ENCODE measurements at places on chromosomes 11 and 22.

GRCh38 chr11:130511765-130512164, 63.3 kb downstream of the ADAMTS15 start:
- no peak for DNase-seq

DNA sequence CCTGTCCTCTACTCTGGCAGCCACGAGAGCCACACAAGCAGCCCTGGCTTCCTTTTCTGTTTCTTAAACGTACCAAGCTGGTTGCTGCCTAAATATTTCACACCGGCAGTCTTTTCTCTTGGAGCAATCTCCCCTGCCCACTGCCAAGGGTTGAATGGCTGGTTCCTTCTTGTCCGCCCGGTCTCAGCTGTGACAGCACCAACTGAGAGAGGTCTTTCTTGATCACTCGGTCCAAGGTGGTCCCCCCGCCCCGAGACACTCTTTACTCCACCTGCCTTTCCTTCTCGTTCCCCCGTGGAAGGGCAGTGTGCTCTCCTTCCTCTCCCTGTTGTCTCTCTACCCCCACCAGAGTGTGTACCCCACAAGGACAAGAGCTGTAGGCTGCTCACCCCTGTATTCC, 33.7 kb upstream of the IGSF9B start:
- DNase-seq: no peak

- DNase-seq: no peak
These were observed 54.4 kb upstream of the GRK2 start for GRCh38 chr11:67211656-67212436.

- DNase-seq: no peak
These were observed 732 bp upstream of the SORL1 start for GRCh38 chr11:121451178-121451985.

- peak; percentile 71 for DNase-seq
These were observed at the start of gene DDX6 for GRCh38 chr11:118791111-118791960. DDX6 (minus strand) TSS chr11:118791164; CDS start chr11:118786251, 4,913 bp downstream.

DNA sequence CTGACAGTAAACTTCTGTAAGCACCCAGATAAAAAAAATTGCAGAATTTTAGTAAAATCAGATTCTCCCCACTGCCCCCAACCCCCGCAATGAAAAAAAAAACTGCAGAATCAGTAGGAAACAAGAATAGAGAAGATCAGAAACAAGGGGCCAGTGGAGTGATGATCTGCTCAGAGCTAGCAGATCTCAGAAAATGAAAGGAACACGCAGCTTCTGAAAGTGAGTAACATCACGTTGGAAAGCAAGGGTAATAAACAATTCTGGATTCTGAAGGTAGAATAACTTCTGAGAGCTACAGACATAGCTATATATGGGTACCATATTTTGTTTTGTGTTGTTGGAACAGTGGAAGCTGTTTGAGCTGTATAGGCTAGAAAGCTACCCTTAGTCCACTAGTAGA, 23.2 kb downstream of the ACAT1 start:
- no peak for DNase-seq

- DNase-seq: no peak
These were observed 69.0 kb downstream of the EFCAB6 start for GRCh38 chr22:43743131-43743530.

- no peak for DNase-seq
These were observed 26.7 kb downstream of the ASCC2 start for GRCh38 chr22:29811377-29811776.

- DNase-seq: no peak
These were observed 842 bp downstream of the HEPACAM start for GRCh38 chr11:124934862-124935547.

DNA sequence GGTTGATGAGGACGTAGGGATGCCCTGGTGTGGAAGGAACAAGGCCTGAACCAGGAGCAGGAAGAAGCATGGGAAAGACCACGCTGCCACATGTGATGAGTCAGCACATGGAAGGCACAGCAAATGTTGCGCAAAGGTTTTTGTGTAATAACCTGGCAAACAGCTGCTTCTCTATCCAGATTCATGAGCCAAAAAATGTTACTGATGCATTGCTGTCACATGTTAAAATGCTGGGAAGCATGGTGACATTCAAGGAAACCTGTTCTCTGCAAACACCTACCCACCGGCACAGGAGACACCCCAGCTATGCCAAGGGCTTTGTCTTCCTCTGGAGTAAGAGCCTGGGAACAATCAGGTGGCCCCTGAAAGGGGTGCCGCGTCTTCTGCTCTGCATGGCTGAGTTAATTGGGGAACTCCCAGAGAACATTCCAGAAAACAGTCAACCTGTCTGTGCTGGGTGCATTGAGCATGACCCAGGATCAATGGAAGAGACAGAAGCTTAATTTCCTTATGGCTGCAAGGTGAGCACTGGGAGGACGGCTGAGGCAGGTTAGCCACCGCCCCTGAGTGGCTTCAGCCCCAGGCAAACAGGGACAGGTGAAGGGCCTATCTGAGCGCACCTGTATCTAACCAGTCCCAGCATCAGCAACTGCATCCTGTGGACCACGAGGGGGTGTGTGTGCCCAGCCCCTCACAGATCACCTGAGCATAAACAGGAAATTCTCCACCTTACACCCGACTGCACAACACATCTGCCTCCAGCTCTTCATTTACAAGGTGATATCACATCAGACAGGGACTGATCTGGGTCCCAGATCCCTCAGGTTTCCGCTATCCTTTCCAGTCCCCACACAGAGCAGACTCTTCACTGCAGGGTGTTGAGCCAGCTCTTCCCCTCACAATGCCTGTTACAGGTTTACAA, 108.4 kb downstream of the GGTLC2 start:
- DNase-seq: no peak

DNA sequence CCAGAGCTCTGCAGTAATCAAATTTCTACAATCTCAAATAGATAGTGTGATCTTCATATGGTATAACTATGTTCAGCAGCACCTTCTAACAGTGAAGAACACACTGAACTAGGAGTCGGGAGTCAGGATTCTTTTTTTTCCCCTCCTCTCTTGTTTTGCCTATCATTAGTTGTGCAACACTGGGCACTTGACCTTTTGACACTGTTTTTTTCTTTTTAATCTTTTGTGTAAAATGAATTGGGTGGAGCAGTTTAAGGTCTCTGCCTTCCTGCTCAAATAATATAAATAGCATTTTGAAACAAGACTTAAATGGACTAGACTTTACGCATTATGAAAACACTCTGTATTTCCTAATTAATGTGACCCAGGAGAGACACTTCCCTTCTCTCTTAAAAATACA, 39.7 kb downstream of the CTSC start:
- no peak for DNase-seq

DNA sequence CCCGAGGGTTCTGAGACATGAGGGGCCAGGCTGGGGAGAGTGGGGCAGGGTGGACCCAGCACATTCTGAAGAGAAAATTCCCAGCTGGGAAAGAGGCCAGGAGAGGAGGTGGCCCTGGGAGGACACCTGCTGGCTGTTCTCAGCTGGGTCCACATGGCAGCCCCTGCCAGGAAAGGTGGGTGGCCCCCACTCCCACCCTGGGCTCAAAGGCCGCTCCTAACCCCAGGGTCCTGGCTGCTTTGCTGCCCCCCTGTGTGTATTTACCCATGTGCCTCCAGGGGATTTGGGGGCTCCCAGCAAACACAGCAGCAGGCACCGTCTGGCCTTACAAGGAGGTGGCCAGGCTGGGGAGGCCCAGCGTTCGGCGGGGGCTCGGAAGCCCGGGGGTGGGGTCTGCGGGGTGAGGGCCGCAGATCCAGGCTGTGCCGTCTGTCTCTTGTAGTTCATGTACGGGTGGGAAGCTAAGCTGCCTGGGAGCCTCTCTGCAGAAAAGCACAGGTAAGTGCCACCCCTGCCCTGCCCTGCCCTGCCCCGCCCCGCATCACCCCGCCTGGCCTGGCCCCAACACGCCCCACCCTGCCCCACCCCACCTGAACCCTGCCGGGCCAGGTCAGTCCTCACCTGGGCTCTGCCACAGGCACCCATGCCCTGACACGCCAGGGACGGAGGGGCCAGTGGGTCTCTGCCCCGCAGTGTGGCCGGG, 10.6 kb downstream of the MUC5B start:
- no peak for DNase-seq

GRCh38 chr11:46857666-46858065, 11.6 kb upstream of the CKAP5 start:
- DNase-seq: no peak

DNA sequence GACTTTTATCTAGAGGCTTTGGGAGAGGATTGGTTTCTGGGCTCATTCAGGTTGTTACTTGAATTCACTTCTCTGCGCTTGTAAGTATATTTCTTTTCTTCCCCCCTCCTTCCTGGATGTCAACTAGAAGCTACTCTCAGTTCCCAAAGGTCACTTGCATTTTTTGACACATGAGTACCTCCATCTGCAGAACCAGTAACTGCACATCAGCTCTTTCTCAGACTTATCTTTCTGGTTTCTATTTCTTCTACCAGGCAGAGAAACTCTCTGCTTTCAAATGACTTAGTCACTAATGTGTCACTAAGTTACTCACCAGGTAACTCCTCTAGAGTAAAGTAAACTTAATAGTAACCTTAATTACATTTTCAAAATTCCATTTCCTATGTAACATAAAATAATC, 773.0 kb upstream of the LUZP2 start:
- no peak for DNase-seq

DNA sequence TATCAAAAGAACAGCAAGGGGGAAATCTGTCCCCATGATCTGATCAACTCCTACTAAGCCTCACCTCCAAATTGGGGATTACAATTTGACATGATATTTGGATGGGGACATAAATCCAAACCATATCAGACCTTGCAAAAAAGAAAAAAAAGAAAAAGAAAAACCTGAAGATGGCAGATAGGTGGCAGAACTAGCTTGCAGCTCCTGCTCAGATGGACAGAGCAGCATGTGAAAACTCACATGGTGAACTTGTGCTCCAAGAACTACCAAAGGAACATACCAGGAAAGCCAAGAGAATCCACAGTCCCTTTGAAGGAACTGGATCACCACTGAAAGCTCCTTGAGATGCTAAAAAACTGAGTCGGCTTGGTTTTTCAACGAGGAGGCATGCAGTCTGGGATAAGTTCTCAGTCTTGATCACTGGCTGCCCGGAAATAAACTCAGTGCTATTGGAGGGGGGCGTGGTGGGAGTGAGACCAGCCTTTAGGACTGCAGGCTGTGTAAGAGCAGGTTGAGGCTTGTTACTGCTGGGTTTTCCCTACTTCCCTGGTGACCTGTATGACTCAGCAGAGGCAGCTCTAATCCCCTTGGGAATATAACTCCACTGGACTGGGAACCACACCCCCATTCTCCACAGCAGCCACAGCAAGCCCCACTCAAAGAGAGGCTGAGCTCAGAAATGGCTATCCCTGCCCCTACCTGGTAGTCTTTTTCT, 358.3 kb upstream of the ARHGAP42 start:
- DNase-seq: no peak

- no peak for DNase-seq
These were observed 6.4 kb upstream of the ME3 start for GRCh38 chr11:86678823-86679222.

DNA sequence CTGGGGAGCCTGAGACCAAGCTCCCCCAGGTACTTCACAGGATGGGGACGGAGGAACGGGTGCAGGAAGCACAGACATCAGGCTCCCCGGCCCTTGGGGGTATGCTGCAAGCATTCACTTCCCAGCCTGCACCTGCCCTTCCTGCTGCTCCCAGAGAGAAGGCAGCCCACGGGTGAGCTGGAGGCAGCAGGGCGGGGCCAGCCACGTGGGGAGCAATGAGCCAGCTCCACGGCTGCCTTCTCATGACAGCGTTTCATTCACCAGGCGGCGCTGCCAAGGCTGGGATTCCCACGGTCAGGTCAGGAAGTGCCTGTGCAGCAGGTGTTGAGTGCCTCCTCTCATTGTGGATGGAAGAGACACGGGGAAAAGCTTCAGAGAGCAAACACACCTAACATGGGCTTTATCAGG, 14.5 kb upstream of the PHLDA2 start:
- peak; percentile 17 for DNase-seq

- no peak for DNase-seq
These were observed 32.9 kb downstream of the TST start for GRCh38 chr22:36986242-36986821.

GRCh38 chr11:47908198-47908597, 60.0 kb upstream of the NUP160 start:
- no peak for DNase-seq

- no peak for DNase-seq
These were observed 1.4 kb upstream of the KCNQ1OT1 start for GRCh38 chr11:2701230-2701629.

GRCh38 chr22:38114484-38115398, 4.3 kb upstream of the BAIAP2L2 start:
- peak; percentile 35 for DNase-seq

DNA sequence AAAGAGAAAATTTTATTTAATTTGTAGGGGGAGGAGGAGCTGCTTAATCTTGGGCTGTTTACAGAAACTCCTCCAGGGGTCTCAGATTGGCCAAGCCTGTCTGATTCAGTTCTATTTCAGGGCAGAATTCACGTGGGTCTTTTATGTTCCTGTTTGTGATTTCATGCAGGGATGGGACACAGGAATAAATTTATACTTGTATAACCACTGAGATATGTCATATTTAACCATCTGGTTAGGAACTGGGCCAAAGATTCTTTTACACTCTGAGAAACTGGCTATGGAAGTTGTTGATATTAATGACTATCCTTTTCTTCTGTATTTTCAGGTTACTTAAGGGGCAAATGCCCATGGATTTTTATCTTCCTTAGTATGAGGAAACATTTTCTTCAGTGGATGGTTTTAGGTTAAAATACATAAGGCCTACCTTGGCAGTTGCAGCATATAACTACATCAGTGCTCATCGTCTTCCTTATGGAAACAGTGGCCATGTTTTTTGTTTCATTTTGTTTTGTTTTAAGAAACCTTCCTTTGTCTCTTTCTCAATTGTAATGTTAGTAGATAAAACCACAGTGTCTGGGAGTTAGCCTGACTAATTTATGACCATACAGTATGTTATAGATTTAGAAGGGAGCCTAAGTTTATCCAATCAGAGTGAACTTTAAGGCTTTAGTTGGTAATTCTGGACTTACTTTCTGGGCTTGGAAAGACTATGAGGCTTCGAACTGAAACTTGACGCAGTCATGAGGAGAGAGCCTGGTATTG, 132.4 kb upstream of the ANO3 start:
- no peak for DNase-seq

GRCh38 chr11:122383186-122383585, 267.2 kb upstream of the BLID start:
- no peak for DNase-seq

Measured in activated naive CD4-positive, alpha-beta T cell (primary cell).